Stimulated activated CD8-positive, alpha-beta memory T cell treated with anti-CD3 and anti-CD28 coated beads, Interleukin-7, amount 100 ng/mL, for 48 hours (primary cell): ENCODE measurements at places on chromosomes 3 and 15.

GRCh38 chr3:194218646-194219453 is 82.9 kb downstream of the HES1 start:
- no peak for DNase-seq

DNA sequence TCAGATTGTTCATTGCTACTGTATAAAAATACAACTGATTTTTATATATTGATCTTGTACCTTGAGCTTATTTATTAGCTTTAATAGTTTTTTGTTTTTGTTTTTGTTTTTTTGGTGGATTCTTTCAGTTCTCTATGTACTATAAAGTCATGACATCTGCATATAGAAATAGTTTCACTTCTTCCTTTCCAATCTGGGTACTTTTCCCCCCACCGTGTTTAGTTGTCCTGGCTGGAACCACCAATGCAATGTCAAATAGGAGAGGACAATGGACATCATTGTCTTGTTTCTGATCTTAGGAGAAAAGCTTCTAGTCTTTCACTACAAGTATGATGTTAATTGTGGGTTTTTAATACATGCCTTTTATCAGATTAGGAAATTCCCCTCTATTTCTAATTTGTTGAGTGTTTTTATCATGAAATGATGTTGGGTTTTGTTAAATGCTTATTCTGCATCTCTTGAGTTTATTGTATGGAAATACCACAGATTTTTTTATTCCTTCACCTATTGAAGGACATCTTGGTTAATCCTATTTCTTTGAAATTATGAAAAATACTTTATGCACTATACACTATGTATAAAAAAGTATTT is 2.8 kb upstream of the XCR1 start:
- DNase-seq = no peak

DNA sequence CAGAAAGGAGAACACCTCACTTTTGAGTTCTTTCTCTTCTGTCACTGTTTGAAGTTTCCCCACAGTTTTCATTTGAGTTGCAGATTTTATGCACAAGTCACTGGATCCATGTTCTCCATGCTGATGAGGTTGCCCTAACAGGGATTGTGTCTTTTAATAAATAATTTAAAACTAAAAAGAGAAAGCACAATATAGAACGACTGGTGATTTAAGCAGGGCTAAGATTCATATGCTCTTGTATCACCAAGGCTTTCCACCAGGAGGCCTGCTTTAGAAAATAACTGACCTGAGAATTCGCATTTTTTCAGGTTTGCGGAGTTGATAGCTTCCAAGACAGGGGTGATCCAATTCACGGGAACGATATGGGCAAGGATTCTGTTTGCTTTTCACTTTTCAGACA is 252.0 kb upstream of the VEPH1 start:
- no peak for DNase-seq

DNA sequence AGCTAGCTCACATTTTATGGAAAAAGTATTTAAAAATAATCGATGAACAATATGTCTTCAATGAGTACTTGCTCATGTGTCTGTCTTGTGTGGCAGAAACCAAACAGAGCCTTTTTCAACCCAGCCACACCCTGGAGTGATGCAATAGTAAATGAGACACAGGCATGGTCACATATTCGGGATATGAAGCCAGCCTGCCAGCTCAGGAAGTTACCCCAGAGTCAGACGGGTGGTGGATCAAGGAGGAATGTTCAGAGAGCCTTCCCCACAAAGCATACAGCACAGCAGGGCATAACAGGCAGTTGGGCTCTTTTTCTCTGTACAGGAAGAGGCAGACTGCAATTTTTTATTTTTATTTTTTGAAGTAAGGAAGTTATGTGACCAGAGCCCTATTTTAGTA is 27.3 kb downstream of the LARP6 start:
- DNase-seq = no peak

DNA sequence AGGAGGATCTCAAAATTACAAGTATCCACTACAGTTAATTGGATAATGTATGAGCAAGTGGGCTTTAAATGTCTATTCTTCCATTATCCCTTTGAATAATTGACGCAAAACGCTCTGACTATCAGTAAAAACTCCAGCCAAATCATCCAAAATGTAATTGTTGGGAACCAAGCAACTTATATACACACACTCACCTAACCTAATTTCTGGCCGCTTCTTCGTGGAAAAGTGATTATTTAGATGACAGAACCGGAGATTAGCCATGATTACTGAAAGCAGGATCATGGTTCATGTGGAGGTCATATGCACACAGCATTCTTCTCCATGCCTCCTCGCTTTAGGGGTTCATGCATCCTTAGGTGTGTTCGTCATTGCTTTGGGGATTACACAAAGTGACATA is 992.4 kb downstream of the NAALADL2 start:
- DNase-seq = no peak
